ENCODE measurements at places on chromosomes 7 and 10.
A peak's percentile ranks its signal among the peaks of the same experiment; 100 is the strongest.

GRCh38 chr7:114917211-114917839, 4.6 kb upstream of the MDFIC start:
- H3K4me3 ChIP-seq, result no peak overlapping the region
- DNase-seq, result no peak
- no peaks in the 10 kb centered on the region for H3K4me1 ChIP-seq
- H3K36me3 ChIP-seq, result no peaks in the 10 kb centered on the region

DNA sequence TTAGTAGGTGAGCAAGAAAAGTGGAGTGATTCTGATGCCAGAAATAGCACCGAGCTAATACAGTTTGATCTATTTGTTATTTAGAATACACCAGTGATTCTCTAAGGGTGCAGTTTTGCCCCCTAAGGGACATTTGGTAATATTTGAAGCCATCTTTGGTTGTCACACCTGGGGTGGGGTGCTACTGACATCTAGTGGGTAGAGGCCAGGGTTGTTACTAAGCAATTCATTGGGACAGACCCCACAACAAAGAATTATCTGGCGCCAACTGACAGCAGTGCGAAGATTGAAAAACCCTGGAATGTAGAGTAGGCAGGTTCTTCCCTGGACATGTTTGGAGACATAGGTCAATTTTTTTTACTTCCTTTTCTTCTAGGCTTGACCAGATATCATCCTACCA, 14.6 kb downstream of the PALS2 start:
- H3K27me3 ChIP-seq, result no peaks in the 10 kb centered on the region
- H3K4me1 ChIP-seq, result peaks cover 4% of the 10 kb centered on the region
- H3K4me3 ChIP-seq, result no peak overlapping the region
- DNase-seq, result peak; percentile 26

- DNase-seq, result no peak
- H3K36me3 ChIP-seq, result no peaks in the 10 kb centered on the region
- H3K4me3 ChIP-seq, result no peak overlapping the region
- no peaks in the 10 kb centered on the region for H3K27me3 ChIP-seq
- H3K27ac ChIP-seq, result no peak overlapping the region
- no peaks in the 10 kb centered on the region for H3K4me1 ChIP-seq
Measured at GRCh38 chr7:127162366-127162765, 90.4 kb downstream of the GRM8 start.

- no peaks in the 10 kb centered on the region for H3K27me3 ChIP-seq
- DNase-seq, result no peak
- H3K4me3 ChIP-seq, result no peak overlapping the region
- H3K36me3 ChIP-seq, result peaks cover 9% of the 10 kb centered on the region
Measured at GRCh38 chr7:26457696-26458327, 166.2 kb downstream of the SNX10 start.

DNA sequence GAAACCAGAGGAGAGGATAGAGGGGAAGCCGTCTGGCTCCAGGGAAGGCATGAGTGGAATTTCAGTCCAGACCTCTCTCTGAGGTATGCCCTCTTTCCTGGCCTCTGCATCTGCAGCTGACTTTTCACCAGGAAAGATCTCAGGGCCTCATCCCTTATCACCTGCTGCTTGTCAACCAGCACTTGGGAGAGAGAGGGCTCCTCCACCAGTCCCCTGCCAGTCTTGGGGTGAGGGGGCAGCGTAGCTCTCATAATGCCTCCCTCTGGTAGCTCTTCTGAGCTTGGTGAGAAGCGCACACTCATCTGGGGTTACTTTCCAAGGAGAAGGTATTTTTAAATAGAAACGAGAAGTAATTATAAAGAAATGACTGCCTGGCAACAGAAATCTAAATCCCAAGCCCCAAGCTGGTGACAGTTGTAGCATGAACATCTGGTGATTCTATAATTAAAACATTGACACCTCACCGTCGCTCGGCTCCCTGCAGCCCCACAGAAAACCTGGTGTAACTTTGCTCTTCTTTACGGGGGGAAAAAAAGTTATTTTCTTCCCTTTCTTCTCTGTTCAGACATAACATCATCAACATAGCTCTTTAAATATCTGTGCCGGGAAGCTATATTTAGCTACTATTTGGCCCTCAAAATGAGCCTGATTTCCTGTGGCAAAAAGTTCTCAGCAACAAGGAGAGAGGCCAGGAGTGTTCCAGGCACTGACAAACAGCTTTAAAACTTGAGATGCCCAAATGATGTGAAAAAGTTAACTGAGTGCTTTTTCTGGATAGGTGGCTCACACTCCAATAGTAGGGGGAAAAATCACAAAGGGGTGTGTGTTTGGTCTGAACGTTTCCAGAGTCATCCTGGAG, 26.9 kb downstream of the HIP1 start:
- peaks cover 6% of the 10 kb centered on the region for H3K27me3 ChIP-seq
- peaks cover 27% of the 10 kb centered on the region for H3K36me3 ChIP-seq
- DNase-seq, result no peak
- no peak overlapping the region for H3K4me3 ChIP-seq

- H3K4me3 ChIP-seq, result peak overlapping the region; percentile 98
- no peak for DNase-seq
- no peak overlapping the region for H3K27ac ChIP-seq
- peaks cover 49% of the 10 kb centered on the region for H3K36me3 ChIP-seq
- peaks cover 18% of the 10 kb centered on the region for H3K27me3 ChIP-seq
Measured at GRCh38 chr10:94361171-94361794, 1.5 kb downstream of the NOC3L start.
